Caco-2 (cell line): ENCODE measurements at places on chromosomes 11 and 22.

GRCh38 chr11:94895451-94895850, 77.9 kb downstream of the CWC15 start:
- no peak for DNase-seq

- no peak for DNase-seq
Observed at GRCh38 chr22:31951194-31952093, 7.1 kb downstream of the YWHAH start.

- DNase-seq = no peak
Observed at GRCh38 chr22:48811885-48812284, 1015.8 kb downstream of the BRD1 start.

DNA sequence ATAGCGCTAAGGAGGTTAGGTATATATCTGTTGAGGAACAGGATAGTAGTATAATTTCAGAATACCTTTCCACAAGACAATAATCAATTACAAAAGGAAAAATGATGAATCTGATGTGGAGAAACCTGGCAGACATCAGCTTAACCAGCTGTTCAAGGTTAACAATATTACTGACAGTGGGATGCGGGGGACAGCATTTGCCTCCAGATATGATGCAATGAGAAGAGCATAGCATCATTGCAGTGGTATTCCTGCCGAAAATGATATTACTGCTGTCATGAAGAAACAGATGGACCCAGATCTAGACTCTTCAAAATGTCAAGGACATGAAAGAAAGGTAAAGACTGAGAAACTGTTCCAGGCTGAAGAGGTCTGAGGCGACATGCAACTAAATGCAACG, 49.7 kb downstream of the RBFOX2 start:
- no peak for DNase-seq

DNA sequence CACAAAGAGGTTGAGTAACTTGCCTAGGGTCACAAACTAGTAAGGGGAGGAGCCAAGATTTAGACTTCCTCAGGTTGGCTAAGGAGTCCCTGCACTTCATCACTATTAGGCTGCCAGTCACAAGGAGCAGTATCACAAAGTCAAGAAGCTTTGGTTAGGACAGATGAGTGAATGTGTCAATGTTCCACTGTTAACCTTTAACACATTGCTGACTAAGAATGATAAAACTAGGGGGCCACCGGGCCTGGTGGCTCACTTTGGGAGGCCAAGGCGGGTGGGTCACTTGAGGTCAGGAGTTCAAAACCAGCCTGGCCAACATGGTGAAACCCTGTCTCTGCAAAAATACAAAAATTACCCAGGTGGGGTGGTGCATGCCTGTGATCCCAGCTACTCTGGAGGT, 32.0 kb downstream of the TMEM123 start:
- no peak for DNase-seq

DNA sequence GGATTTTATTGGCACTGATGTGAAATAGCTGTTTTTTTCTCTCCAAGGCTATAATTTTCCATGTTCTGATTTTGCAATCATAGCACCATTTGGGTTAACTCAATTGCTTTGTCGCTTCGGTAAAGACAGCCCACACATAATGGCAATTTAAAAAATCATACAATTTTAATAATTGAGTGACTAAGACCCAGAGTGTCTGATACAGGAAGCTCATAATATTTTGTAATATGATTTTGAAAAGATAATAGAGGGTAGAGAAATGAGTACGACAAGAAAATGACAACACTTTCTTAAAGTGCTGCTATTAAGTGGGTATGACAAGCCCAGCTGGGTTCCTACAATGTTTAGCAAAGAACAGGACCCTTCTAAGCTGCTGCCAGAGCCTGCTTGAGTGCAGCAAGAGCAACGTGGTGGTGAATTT, 439.1 kb downstream of the METTL15 start:
- DNase-seq = no peak

- DNase-seq = no peak
Observed at GRCh38 chr11:124716591-124716990, 23.2 kb upstream of the NRGN start.
